Stimulated activated CD8-positive, alpha-beta memory T cell treated with anti-CD3 and anti-CD28 coated beads, Interleukin-7, amount 100 ng/mL, for 48 hours (primary cell): ENCODE measurements at places on chromosomes 5 and 9.

DNA sequence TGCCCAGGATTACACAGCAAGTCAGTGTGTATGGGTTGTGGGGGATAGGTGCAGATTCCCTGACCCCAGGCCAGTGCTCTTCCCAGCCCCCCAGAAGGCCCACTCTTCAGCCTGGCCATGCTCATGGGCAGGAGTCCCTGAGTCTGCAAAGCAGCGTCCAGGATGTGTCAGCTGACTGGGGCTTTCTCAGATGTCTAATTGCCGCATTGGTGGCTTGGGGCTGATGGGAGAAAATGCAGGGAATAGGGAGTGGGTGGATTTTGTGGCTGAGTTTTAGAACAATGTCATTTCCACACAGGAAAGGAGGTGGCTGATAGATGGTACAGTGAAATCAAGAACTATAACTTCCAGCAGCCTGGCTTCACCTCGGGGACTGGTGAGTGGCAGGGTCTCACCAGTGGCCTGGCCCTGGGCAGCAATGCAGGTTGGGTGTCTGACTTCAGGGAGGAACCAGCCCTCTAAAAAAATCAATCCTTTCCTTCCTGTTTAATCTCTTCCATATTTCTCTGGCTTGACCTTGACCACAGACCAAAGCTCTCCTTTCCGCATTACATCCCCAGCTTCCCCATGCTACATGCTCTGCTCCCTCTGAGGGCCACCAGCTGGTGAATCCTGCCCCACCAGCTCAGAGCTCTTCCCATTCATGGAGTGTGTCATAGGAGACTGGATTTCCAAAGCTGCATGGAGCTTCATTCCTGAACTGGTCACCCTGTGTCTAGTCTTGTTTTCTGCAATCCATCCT lies 14.2 kb downstream of the GLIPR2 start:
- DNase-seq, result no peak

DNA sequence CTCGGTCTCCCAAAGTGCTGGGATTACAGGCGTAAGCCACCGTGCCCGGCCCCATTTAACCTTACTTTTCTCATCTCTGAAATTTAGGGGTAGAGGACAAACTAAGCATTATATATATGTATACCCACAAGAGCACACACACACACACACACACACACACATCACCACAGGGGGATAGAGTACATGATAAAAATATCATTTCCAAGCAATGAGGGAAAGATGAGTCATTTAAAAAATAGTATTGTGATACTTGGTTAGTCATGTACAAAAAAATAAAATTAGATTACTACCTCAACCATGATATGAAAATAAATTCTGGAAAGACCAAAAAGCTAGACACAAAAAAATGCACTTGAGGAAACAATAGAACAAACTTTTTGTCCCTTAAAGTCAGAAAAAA lies 67.2 kb downstream of the CDH18 start:
- DNase-seq, result no peak

- no peak for DNase-seq
Measured at GRCh38 chr9:136107953-136108647, 10.6 kb downstream of the TMEM250 start.

DNA sequence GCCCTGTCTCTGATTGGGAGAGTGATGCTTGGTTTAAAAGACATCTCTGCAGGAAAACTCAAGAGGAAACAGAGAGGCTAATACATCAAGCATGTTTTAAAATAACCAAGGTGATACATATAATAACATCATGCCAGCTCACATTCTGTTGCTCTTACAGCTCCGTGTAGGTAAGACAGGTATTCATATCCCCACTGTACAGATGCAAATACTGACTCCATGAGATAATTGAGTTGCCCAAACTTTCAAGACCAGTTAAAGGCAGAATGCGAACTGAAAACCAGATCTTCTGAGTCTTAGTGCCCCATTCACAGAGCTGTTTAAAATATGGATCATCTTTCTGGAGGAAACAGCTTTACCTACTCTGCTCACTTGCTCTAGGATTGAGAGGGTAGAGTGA lies 214.0 kb downstream of the PIK3R1 start:
- DNase-seq, result no peak

DNA sequence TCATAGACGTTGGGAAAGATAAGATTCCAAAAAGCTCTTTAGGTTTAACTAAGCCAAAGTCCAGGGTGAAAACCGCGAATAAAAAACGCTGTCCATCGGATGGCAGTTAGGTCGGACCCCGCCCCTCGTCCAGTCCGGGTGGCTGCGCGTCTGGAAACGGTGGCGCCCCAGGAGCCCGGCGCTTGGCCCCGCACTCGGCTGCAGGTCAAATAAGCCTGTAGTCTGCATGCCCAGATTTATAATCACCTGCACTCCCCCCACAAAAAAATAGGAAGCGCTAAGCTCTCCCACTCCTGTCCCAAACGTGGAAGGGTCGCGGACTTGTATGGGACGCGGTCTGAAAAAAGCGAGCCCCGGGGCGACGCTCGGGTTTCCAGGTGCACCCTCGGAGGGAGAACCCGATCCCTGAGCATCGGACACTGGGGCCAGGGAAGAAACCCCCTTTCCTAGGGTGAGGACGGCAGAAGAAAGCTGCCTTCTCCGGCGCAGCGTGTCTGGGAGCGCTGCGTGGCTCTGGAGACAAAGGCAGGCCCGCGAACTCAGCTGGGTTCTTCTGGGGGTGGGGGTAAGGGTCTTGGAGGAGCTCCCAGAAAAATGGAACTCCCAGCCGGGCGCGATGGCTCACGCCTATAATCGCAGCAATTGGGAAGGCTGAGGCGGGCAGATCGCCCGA lies 923 bp upstream of the ZBTB5 start:
- DNase-seq, result no peak

DNA sequence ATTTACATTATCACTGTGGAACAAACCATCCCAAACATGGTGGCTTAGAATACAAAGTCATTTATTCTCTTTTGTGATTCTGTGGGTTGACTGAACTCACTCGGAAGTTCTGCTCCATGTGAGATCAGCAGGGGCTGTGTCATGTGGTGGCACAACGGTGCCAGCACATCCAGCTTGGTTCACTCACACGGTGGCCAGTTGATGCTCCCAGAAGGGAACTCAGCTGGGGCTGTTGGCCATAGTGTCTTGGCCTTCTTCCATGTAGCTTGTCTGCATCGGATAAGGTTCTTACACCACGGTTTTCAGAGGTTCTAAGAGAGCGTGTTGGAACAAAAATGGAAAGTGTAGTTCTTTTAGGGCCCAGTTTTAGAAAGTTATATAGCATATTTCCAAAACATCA lies 312.7 kb downstream of the DMRT2 start:
- no peak for DNase-seq

DNA sequence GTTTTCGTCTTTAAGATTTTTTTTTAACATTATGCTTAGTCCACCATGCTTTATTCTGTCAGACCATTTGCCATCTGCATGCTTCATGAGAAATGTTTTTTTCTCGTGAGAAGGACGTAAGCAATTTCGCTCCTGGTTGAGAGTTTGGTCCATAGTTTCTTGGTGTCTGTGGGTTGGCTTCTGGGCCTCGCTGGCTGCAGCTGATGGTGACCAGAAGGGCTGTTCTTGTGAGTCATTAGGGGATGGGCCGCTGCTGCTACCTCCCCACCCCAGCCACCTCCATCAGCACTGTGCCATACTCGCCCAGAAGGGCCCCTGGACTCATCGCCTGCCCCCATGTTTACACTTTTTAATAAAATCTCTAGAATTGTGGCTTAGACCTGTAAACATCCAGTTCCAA lies 11.4 kb downstream of the SYK start:
- no peak for DNase-seq

DNA sequence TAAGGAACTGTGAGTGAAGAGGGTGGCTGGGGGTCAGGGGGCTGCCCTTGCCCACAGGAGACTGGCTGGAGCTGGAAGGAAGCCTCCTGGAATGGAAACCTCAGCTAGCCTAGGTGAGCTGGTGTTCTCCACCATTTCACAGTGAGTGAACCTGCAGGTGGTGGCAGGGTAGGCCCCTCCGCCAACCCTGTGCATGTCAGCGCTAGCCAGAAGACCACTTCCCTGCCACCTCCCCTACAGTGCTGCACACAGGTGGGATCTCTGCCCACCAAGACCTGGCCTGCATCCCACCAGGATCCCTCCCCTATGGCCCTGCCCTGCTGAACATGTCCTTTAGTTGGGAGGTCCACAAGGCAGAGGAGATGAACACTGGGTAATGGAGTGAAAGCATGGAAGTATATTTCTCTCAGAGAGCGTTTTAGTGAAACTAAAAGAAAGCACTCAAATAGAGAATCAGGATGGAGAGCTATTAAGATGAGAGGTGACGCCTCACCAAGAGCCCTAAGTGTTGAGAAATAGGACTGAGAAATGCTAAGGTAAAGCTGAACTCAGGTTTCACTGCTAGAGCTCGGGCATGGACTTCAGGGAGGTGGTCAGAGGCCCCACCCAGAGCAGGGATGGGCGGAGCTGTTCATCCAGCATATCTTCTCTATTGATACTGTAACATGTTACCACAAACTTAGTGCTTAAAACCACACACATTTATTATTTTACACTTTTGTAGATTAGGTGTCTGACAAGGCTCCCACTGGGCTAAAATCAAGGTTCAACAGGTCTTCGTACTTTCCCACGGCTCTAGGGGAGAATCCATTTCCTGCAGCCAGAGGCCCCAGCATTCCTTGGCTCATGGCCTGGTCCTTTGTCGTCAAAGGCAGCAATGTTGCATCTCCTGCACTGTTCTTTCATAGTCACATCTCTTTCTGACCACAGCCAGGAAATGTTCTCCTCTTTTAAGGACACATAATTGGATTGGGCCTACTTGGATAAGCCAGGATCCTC lies 83.2 kb downstream of the DIRAS2 start:
- no peak for DNase-seq

DNA sequence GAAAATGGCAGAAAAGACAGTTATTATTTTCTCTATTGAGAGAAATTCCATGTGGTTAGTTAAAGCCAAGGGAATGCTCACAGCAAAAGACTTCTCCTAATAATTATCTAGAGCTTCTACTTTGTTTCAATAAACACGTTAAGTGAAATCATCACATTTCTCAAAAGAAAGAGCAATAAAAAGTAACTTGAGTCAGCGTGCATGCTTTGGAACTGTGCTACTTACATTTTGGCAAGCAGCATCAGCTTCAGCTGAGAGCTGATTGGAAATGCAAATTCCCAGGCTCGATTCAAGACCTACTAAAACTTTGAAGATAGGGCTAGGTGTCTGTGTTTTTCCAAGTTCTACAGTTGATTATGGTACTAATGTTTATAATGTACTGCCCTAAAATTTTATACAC lies 132.1 kb downstream of the CDH18 start:
- DNase-seq, result no peak

GRCh38 chr5:38757451-38758245 lies 88.2 kb upstream of the OSMR start:
- no peak for DNase-seq

GRCh38 chr5:77946381-77947040 lies 170.4 kb upstream of the TBCA start:
- no peak for DNase-seq

DNA sequence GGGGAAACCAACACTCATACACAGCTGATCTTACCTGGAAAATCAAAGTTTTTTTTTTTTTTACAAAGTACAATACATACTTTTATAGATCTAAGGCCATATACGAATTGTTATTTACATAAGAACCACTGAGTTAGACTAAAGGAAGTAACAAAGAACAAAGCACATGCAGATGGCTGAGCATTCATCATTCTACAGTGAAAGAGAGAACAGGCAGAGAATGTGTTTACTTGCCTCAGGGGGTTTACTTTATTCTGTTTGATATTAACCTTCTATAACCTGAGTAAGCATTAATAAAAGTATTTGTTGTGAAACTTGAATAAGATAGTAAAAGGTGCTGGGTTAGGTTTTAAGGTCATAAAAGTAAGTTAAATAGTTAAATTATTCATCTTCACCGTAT lies 54.7 kb downstream of the SLC38A9 start:
- no peak for DNase-seq

GRCh38 chr9:135590486-135591079 lies 29.0 kb downstream of the PAEP start:
- no peak for DNase-seq

DNA sequence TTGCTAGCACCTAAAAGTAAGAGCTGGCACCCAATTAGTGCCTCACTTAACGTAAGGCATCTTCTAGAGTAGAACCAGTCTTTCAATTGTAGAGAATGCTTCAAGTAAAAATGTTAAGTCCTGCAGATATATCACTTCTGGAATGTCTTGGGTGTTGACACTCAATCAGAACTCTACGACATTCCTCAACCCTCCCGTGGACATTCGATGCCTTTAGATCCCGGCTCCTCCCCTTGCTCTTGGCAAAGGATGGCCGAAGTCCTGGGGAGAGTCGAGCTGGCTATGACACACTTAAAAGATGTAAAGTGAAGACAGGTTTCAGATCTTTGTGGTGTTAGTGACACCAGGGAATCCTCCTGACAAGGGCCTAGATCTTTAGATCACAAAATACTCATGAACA lies 87.5 kb upstream of the ERCC6L2 start:
- no peak for DNase-seq
